H4 (cell line): ENCODE measurements at places on chromosomes 11 and 22. TPM values are rescaled to one million over a fixed set of nuclear protein-coding genes. Genes with fewer than 3 reads are reported as not detected.

The PRG2 gene
- not detected in 2 replicates for total RNA-seq

The MAFF gene
- total RNA-seq = 3.9 and 7.4 TPM in 2 replicates

The KDM4D gene
- total RNA-seq = 0.66 and 0.81 TPM in 2 replicates

The MISFA gene
- total RNA-seq = 2.8 and 4.3 TPM in 2 replicates

The NCAM1 gene
- total RNA-seq = 4.8 and 5.0 TPM in 2 replicates

The KRTAP5-11 gene
- not detected in 2 replicates for total RNA-seq

The ATM gene
- total RNA-seq = 18.8 and 20.0 TPM in 2 replicates

- DNase-seq = no peak
These were observed 76.0 kb upstream of the KCNQ1OT1 start for GRCh38 chr11:2775626-2776350.

- DNase-seq = no peak
These were observed 78.5 kb downstream of the TENM4 start for GRCh38 chr11:79362206-79362757.

DNA sequence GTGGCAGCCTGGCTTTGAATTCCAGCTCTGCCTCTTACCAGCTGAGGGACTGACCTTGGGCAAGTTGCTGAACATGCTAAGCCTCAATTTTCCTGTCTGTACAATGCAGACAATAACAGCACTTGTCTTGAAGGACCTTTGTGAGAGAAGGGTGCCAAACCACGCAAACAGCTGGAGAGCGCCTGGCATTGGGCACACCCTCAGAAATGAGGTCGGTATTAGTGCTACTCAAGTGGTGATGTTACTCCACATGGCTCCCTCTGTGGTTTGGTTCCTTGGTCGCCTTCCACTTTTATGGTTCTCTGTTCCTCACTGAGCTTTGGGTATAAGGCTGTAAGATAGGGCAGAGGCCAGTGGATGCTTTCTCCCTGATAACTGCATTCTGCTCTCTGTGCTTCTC, 8.2 kb downstream of the UBASH3B start:
- peak; percentile 76 for DNase-seq

GRCh38 chr11:47378010-47378835, at the start of gene SPI1:
SPI1 (minus strand) TSS chr11:47378547; CDS start chr11:47378353, 194 bp downstream.
- DNase-seq = no peak

DNA sequence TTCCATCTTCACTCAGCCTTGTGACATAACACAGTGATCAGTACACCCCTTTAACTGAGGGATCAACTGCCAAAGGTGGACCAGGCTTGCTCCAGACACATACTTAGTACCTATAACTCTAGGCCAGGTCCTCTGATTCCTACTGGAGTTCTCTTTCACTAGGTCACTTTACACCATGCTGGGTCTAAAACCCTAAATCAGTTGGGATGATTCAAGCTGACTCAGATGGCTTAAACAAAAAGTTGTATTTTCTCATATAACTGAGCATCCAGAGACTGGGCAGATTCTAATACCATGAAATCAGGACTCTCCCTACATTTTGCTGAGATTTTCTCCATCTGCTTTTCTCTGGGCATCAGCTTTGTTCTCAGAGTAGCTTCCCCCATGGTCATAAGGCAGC, 26.0 kb upstream of the FLI1 start:
- no peak for DNase-seq

DNA sequence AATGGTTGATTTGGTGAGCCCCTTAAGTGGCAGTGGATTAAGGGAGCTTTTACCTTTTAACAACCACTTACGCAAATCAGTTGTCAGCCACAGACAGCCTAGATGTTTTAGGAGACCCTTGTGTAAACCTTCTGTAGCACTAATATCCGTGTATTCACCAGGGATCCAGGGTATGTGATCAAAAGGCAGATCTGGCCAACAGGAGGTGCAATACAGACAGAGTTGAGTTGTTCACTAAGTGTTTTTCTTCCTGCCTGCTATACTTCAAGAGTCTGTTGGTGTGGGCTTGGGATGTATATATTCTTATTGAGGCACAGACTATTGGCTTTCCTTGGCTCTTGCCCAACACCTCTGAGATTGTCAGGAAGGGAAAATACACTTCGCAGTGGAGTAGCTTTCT, 175.1 kb downstream of the FAT3 start:
- no peak for DNase-seq

GRCh38 chr22:17792299-17792698, 18.0 kb upstream of the BID start:
- DNase-seq = no peak

DNA sequence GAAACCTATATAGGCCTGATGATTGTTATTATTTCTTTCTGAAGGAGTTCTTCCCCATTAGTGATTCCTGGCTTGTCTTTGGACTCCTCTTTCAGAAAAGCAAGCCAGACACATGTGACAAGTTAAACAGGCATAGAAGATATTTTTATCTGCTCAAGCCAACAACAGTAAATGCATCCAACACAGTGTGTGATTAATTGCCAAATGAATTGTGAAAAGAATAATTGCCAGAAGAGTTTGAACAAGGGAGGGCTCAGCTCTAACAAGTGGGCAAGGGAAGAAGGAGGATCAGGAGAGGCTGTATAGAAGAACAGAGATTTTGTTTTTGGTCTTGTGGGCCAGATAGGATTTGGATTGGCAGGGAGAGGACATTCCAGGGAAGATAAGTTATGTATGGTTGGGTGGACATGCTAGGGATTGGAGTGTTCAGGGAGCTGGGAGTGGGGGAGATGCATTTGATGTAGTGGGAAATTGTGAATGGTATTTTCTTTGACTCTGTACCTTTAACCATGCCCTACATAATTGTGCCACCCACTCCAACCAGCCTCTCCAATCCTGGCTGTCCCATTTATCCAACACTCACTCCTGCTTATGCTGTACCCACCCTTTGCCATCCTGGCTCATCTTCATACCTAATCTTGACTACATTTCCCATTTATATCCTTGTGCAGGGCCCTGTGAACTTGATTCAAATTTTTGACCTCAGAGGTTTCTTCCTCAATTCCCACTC, 172.8 kb downstream of the RRAS2 start:
- DNase-seq = no peak

DNA sequence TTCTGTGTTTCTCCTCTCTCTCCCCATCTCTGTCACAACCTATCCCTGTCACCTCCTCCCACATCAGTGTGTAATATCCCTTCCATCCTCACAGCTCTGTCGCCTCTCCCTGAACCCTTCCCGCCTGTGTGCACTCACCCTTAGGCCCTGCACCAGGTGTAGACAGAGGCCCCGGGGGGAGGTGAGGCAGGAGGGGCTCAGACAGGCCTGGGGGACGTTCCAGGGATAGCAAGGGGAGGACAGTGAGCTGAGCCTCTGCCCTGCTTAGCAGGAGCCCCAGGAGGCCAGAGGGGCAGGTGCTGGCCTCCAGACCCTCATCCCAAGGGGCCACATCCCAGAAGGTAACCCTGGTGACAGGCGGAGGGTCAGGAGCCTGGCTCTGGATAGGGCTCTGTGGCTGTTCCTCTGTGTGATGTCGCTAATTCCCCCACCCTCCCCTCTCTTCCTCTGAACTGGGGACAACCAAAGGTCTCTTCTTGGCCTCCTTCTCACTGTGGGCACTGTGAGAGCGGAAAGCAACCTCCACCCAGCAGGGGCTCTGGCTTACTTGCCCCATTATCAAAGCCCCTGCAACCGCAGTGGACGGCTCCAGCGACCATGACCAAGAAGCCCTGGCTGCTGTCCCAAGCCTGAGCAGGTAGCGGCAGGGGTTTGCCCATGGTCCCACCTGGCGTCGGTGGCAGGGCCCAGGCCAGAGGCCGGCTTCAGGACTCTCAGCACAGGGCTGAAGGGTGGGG, 35.7 kb downstream of the KCNJ4 start:
- DNase-seq = no peak

DNA sequence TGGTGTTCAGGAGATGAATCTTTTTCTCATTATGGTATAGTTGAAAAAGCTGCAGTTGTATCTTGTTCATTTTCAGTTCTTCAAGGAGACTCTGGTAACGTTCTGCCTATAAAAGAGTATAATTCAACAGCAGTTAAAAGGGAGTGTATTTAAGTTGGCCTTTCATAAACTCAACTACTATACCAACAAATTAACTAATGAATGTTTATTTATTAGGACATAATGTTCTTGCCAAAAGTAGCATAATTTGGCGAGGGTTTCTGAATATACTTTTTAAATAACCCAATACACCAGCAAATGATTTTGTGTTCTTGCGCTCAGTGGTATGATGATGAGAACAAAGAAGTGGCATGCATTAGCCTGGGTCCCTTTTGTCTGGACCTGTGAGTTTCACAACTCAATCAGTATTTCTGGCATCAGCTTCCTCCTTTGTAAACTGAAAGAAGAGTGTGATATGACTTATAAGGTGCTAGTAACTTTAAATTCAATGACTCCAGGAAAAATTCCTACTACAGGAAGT, 10.9 kb downstream of the SMC1B start:
- DNase-seq = no peak

GRCh38 chr11:102157219-102157618, 47.0 kb downstream of the YAP1 start:
- DNase-seq = peak; percentile 73

GRCh38 chr11:74685905-74686304, 45.3 kb downstream of the CHRDL2 start:
- no peak for DNase-seq

- no peak for DNase-seq
These were observed 4.4 kb upstream of the SREBF2 start for GRCh38 chr22:41828516-41828915.

- DNase-seq = no peak
These were observed 713.9 kb downstream of the ETS1 start for GRCh38 chr11:127873478-127873877.
